ENCODE measurements at places on chromosomes 2 and 18. TPM values are rescaled to one million over a fixed set of nuclear protein-coding genes. Genes with fewer than 3 reads are reported as not detected.

Gene KCNK3
- total RNA-seq, result not detected

Gene RAPH1
- 9.4 TPM for total RNA-seq

Gene GRB14
- total RNA-seq, result 0.98 TPM

Gene ATF2
- total RNA-seq, result 15.3 TPM

Gene GMCL1
- total RNA-seq, result 6.2 TPM

Gene ZSWIM2
- total RNA-seq, result not detected

Gene FOXI3
- not detected for total RNA-seq

Gene CHST9
- 3.0 TPM for total RNA-seq

Gene FSIP2
- total RNA-seq, result 0.85 TPM

Gene GCG
- not detected for total RNA-seq

Gene ALPG
- not detected for total RNA-seq

Gene RND3
- total RNA-seq, result 50.6 TPM

Data from airway epithelial cell (primary cell).